CD4-positive, alpha-beta T cell treated with Interleukin-6 at 100 ng/mL for 8 hours (primary cell): ENCODE measurements at places on chromosomes 2 and 18.

GRCh38 chr2:27596627-27597026 is 13.8 kb downstream of the ZNF512 start:
- no peak for DNase-seq

DNA sequence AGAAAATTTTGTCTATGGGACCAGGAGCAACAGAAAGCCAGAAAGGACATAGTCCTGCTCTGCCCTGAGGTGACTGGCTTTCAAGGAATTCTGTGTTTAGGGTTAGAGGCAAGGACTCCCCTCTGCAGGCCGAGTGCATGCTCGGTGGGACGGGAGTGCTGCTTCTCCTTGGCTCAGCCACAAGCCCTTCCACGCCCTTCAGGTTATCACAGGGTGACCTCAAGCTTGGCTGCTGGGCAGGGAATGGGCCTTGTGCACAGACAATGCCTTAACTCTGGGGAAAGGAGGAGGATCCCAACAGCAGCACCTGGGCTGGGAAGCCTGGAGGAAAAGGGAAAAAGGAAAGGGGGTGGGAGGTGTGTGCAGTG is 32.8 kb downstream of the FAM178B start:
- DNase-seq, result no peak

GRCh38 chr2:148813603-148814065 is 61.4 kb upstream of the KIF5C start:
- peak; percentile 65 for DNase-seq

DNA sequence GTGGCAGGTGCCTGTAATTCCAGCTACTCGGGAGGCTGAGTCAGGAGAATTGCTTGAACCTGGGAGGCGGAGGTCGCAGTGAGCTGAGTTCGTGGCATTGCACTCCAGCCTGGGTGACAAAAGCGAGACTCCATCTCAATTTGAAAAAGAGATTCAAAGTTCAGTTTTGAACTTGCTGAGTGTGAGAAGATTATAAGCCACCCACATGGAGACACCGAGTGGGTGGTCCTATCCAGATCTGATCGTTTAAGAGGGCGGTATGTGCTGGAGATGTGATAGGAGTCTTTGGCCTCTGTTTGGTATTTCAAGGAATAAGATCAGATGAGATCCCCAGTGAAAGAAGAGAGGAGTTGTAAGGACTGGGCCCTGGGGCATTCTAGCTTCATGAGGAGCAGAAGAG is 25.6 kb downstream of the RNF144A start:
- DNase-seq, result no peak

GRCh38 chr2:162430323-162430722 is 86.4 kb downstream of the GCA start:
- DNase-seq, result no peak

GRCh38 chr18:58225101-58225500 is 181.1 kb downstream of the NEDD4L start:
- DNase-seq, result no peak

DNA sequence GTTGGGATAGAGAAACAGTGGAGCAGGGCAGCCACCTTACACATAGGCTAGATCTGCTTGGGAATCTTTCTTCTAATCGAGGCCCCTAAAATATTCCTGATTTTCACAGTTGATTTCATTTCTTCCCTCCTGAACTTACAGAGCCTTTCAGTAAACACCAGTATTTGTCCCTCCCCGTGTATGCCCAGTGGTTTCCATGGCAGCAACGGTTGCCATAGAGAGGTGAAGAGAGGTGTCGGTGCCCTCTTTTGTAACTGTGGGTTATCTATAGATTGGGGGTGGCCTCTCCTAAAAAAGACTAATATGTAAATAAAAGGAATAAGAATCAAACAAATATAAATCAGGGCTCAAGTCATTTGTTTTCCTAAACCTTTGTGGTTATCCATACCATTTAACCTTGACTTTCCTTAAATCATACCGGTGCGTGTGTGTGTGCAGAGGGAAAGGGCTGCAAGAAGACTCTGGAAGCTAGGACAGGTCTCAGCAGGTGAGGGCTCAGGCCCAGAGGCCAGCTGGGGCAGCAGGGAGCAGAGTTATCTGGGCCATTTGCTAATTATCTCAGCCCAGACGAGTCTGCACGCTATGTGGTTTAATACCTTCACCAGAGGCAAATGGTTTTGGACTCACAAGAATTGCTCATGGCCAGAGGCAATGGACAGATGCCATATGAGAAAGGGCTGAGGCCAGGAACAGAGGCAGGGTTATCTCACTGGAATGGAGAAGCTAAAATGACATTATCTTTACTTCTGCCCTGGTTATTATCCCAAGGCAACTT is 35.5 kb downstream of the LIPG start:
- DNase-seq, result no peak

- no peak for DNase-seq
Measured at GRCh38 chr2:174337337-174338146, 2.8 kb downstream of the SP9 start.

GRCh38 chr2:46929612-46930011 is 14.0 kb upstream of the MCFD2 start:
- no peak for DNase-seq

- peak; percentile 20 for DNase-seq
Measured at GRCh38 chr2:204948024-204948763, 402.9 kb downstream of the PARD3B start.

GRCh38 chr2:6626401-6627012 is 239.2 kb downstream of the CMPK2 start:
- no peak for DNase-seq

DNA sequence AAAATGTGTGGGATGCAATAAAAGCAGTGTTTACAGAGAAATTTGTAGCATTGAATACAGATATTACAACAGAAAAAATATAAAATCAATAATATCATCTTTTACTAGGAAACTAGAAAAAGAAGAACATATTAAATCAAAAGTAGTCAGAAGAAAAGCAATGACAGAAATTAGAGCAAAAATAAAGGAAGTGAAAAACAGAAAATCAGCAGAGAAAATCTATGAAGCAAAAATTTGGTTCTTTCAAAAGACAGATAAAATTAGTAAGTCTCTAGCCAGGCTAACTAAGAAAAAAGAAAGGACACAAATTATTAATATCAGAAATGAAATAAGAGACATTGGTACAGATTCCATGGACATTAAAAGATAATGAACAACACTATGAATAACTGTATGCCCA is 212.0 kb upstream of the MGAT5 start:
- DNase-seq, result no peak

- no peak for DNase-seq
Measured at GRCh38 chr2:11144077-11144737, 11.1 kb upstream of the SLC66A3 start.

- no peak for DNase-seq
Measured at GRCh38 chr18:52442686-52443085, 102.7 kb downstream of the DCC start.

GRCh38 chr2:207200136-207200535 is 34.4 kb upstream of the KLF7 start:
- no peak for DNase-seq

DNA sequence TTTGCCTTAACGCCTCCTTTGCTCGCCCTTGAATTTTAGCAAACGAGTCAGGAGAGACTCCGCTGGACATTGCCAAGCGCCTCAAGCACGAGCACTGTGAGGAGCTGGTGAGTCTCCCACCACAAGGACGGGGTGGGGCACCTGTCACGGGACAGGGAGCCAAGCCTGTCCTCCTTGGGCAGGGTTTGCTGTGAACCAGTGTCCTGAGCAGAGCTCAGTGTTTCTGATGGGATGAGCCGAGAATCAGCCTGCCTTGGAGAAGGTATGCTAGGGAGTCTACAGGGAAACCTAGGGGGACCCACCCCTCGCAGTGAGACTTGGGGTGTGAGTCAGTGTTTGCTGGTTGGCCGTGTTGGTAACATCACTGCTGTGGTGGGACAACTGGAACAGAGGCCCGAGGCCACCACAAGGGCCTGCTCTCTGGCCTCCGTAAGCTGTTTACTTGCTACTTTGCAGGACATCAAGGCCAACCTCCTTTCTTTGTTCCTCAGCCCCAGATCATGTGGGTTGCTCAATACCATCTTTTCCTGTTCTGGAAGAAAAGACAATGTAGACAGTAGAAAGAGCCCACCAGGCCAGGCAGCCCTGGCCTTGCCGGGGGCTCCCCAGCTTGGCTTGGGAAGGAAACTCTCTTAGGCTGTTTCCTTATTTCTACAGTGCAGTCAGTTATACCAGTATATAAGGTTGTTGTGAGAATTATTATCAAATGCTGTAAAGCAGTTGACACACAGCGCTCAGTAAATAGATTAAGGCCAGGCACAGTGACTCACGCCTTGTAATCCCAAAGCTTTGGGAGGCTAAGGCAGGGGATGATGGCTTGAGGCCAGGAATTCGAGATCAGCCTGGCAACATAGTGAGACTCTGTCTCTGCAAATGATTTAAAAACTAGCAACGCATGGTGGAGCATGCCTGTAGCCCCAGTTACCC is 42.4 kb downstream of the ITGB1BP1 start:
- no peak for DNase-seq

DNA sequence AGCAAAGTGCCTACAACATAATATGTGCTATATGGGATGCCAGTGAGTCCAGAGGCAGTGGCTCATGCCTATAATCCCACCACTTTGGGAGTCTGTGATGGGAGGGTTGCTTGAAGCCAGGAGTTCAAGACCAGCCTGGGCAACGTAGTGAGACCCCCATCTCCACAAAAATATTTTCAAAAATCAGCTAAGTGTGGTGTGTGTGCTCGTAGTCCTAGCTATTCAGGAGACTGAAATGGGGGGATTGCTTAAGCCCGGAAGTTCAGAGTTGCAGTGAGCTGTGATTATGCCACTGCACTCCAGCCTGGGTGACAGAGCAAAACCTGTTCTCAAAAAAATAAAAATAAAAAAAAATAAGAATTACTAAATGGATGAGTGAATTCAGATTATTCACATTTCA is 23.4 kb downstream of the OTX1 start:
- no peak for DNase-seq

GRCh38 chr18:59561612-59562011 is 135.6 kb downstream of the CCBE1 start:
- no peak for DNase-seq

- DNase-seq, result no peak
Measured at GRCh38 chr18:77115192-77115953, 17.2 kb downstream of the MBP start.

DNA sequence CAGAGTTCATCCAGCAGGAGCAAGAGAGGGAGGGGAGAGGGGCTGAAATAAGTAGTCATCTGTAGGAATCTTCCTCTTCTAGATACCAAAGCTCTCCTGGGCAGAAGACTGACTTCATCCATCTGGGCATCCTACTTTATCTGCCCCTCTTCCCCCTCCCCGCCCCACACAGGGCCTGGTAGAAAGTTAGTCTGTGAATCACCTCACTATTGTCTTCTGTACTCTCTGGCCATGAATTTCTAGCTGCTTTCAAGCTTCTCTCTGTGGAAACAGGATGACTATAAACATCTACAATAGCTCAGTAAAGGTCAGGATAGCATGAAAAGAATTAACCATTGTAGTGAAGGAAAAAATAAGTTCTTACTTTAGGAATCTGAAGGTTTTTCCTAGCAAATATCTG is 47.7 kb upstream of the RNU4ATAC start:
- DNase-seq, result no peak

GRCh38 chr2:16625201-16625729 is 40.4 kb downstream of the CYRIA start:
- DNase-seq, result no peak

- DNase-seq, result no peak
Measured at GRCh38 chr2:36698993-36699392, 2.5 kb downstream of the VIT start.

DNA sequence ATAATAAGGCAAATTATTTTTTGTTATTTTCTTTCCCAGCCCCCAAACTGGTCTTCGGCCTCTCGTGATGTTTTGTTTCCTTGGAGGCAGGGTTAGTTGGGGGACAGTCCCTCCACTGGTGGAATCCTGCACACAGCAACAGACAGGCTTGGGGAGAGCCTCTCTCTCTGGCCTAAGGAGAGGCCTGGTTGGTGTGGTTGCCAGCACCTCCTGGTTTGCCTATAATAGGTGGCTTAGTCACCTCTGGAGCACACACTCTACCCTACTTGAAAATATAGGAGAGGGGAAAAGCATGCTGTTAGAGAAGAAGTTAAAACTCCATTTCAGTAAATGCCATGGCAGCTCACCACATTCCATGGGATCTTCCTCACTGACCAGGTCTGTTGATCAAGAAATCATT is 417.2 kb upstream of the MEIS1 start:
- no peak for DNase-seq

GRCh38 chr2:201642086-201642578 is 1.2 kb downstream of the TMEM237 start:
- no peak for DNase-seq

DNA sequence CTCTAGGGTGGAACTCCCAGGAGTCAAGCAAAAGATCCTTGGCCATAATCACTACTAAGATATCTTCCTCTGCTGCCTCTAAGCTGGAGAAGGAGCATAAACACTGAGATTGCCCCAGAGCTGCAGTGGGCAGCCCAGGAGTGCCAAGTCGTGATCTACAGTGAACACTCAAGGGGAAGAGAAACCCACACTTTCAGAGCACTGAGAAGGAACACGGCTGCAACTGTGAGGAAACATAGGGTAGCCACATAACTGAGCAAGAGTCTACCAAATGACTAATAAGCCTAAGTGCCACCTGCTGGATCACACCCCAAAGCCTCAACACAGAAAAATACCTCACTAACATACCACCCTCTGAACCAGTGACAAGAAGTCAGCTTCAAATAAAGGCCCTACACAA is 79.6 kb upstream of the RAB12 start:
- no peak for DNase-seq

GRCh38 chr2:58377181-58377580 is 136.1 kb upstream of the FANCL start:
- no peak for DNase-seq

- no peak for DNase-seq
Measured at GRCh38 chr2:6806604-6807003, 59.1 kb downstream of the CMPK2 start.

GRCh38 chr2:71181316-71181715 is 45.6 kb downstream of the PAIP2B start:
- DNase-seq, result no peak

GRCh38 chr2:195488567-195488966 is 168.5 kb upstream of the SLC39A10 start:
- DNase-seq, result no peak

DNA sequence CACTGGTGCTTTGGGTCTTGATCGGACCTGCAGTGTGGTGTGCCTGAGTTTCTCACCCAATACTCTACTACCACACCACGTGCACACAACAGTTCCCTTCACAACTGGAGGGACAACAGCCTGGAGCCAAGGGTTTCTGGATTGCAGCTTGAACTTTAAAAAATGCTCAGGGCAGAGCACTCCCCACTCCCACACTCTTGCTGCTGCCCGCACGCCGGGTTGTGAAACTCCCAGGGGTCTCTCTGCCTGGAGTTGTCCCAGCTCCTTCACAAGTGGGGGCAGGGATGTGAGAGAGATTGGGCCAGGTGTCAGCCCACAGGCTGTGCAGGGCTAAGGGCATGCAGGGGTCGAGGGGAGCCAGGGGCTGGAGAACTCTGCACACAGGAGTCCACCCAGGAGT is 89.4 kb downstream of the GALR1 start:
- DNase-seq, result no peak

DNA sequence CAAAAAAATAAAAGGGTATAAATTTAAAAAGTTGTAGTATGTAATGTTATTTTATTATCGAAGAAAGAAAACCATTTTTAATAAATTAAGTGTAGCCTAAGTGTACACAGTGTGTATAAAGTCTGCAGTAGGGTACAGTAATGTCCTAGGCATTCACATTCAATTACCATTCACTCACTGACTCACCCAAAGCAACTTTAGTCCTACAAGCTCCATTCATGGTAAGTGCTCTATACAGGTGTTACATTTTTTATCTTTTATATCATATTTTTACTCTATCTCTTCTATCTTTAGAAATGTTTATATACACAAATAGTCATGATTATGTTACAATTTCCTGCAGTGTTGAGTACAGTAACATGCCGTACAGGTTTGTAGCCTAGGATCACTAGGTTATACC is 59.5 kb downstream of the RABL2A start:
- no peak for DNase-seq
